ENCODE measurements at places on chromosomes 11 and 22.

DNA sequence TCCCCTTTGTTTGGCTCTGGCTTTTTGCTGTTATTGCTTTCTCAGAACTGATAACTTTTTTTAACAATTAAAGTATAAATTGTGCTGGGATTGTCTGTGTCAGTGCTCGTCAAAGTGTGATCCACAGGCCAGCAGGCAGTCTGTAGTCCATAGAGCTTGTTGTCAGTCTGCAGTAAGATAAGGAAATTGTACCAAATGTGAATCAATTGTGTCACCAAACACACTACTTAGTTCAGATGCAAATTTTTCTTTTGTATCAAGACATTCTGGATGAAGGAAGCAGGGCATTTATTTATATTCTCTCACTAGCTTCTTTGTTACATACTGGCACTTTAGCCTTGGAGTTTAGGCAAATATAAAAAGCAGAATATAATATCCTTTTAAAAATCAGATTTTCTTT is 121.0 kb downstream of the WNT11 start:
- no peak for DNase-seq

- no peak for DNase-seq
Measured at GRCh38 chr11:61650781-61651571, 29.2 kb upstream of the DAGLA start.

DNA sequence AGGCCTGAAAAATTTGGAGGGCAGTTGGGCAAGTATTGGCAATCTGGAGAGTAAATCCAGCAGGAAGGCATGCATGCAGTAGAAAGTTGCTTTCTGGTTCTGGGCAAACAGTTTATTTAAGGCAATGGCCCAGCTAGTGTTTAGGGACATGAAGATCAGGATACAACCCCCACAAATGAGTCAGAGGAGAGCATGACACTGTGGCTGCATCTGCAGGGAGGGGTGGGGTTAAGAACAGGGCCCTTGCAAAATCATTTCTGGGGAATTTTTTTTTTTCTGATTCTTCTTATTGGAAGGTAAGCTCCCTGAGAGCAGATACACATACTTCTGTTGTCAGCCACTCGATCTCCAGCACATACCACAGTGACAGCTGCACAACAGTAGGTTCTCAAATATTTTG is 61.1 kb downstream of the FDX1 start:
- DNase-seq = peak; percentile 66

DNA sequence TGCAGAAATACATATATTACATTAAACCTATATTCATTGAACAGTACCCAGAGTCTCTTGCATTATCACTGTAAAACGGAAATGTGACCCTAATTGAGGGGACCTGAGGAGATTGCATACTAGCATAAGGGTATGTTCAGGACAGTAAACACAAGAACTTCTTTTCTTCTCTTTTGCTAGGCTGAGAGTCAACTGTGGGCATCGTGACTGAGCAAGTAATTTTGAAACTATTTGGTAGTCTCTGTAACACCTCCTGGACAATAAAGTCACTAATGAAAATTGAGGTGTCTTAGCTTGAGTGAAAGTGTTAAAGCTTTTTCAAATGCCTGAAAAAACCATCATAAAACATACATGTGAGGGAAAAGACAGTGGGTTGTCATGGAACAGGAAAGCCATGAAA is 90.9 kb downstream of the PDHX start:
- DNase-seq = no peak

DNA sequence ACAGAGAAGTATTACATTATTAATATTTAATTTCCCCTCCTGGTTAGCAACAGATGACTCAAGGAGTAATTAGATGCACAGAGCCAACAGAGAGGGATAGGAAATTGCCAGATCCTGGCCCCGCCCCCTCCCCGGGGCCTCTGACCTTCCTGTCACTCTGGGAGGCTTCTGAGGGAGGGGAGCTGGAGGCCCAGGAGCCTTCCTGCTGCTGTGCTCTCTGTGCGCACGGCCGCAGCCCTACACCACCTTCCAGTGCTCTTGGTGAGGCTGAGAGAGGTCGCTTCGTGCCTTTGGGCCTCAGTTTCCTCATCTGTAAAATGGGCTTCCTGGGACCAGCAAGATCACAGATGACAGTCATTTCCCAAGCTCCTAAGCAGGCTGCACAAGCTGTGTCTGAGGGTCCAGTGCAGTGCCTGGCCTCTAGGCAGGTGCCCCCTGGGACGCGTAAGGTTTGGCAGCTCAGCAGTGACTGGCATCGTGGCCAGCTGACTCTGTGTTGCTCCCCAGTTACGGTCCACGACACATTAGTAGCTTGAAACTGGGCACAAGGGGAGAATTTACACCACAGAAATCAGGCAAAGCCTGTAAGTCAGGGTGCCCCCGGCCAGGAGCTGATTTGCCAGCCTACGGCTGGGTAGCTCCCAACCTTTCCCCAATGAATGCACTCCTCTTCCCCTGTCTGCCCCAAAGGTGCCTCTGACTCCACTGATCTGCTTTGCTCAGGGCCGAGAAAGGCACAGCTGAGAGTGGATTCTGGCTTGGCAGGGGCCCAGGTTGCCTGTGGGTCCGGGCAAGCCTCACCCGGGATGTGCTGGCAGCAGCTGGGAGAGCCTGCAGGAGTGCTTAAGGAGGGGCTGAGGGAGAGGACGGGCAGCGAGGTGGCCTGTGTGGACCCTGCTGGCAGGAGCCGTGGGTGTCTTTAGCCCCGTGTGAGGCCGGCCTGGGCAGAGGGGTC is 2.3 kb downstream of the ADORA2A start:
- no peak for DNase-seq

GRCh38 chr11:10091314-10092045 is 202.5 kb downstream of the SBF2 start:
- no peak for DNase-seq

DNA sequence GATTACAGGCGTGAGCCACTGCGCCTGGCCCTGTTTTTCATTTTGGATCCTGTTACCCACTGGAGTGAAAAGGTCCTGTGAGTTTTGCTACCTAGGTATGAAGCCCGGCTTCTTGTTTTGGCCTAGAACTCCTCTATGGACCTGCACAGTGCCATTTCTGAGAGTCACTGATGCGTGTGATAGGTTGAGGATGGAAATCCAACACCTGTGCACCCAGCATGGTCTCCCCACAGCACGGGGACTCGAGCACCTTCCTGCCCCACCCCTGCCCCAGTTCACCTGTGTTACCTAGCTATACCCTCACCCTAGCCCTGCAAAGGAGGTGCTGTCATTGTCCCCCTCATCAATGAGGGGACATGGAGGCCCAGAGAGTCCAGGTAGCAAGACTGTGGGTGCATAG is 5.1 kb downstream of the FBLN1 start:
- DNase-seq = no peak

DNA sequence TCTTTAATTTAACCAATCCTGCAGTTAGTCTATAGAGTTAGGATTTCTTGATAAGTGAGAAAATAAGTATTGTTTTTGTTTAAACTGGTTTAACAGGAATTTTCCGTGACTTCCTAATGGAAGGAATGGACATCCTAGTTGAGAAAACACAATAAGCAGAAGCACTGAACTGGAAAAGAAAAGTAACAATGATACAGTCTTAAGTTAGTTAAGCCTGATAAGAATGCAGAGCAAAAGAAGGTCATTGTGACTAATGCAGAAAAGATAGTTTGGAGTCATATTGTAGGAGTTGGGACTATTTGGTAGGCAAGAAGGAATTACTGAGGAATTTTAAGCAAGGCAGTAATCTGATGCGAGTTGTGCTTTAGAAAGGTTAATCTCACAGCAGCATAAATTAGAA is 11.7 kb downstream of the RNF141 start:
- DNase-seq = peak; percentile 38

GRCh38 chr11:2190657-2191471 is 19.2 kb upstream of the TH start:
- no peak for DNase-seq

DNA sequence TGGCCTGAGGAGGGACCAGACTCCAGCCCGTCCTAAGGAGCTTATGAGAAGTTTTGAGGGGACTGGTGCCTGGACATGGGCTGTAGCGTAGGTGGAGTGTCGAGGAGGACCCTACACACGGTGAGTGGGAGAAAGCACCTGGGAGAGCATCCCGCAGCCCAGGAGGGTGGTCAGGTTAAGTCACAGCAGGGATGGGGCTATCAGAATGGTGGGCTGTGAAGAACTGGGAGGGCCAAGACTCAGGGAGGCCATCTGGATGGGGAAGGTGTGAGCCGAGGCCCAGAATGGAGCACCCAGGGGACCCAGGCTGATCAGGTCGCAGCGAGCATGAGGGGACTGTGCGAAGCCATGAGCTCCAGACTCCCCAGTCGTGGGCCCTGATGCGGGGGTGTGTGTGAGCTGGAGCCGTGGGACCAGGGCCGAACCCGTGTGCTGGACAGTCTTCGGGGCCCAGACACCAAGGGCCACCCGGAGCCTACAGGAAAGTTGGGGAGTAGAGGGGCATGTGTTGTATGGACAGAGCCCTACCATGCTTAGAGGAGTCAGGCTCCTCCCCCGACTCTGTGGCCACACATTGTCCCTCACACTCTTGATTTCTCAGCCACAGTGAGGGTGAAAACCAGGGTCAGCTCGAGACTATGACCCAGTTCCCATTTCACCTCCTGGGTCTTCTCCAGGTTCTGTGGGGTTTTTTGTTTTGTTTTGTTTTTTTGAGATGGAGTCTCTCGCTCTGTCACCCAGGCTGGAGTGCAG is 54.3 kb downstream of the BCR start:
- no peak for DNase-seq

- peak; percentile 1 for DNase-seq
Measured at GRCh38 chr11:105870516-105871113, 151.4 kb downstream of the MSANTD4 start.

DNA sequence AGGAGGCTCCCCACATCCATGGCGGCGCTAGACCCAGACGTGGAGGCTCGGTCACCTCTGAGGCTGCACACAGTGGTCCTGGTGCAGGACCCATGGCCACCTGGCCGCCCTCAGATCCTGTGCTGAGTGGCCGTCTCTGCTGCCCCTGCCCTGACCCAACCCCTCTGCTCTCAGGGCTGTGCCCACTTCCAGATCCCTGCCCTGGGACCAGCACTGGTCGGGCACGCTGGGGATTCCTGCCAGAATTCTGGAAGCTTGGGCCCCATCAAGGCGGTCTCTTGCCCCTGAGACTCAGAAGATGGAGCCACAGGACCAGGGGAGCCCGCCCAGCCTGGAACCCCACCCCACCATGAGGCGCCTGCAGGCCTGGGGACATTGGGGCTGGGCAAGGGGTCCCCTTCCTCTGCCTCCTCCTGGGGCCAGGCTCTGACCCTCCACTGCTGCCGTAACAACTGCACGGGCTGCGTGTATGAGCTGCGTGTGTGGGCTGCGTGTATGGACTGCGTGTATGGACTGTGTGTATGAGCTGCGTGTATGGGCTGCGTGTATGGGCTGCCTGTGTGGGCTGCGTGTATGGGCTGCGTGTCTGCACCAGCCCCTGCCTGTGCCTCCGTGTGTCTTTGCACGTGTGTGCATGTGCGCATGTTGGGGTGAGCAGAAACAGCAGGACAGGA is 48.7 kb downstream of the IGLL1 start:
- DNase-seq = no peak

DNA sequence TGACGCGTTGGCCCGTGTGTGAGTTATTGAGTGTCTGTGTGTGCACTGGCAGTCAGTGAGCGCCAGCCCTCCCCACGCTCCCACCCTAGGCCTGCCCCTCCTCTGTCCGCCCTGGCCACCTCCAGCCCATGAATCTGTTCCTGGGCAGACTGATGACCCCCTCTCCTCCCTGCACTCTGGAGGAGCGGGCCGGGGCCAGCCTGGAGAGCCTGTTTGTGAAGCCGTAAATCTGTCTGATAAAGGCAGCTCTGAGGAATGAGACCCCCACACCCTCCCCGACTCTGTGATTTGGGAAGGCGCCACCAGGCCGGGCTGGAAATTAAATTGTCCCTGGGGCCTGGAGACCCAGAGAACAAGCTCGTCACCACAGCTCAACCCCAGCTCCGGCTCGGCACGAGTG is 8.6 kb downstream of the TSSC4 start:
- DNase-seq = no peak

- DNase-seq = peak; percentile 82
Measured at GRCh38 chr22:29821291-29822016, 16.6 kb downstream of the ASCC2 start.

DNA sequence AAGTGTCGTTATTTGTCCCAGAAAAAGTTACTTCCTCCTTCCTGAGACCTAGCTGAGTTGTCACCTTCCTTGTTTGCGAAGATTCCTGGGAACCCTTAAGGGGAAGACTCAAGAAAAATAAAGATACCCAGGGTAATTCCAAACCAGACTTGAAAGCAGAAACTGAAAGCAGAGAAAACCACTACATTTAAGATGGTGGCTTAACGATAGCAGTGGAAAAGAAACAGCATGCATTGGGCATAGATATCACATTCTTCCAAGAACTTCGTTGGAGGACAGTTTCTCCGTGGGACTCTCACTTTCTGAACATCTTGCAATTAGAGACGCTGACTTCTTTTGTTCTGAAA is 89.1 kb downstream of the FAM76B start:
- no peak for DNase-seq

DNA sequence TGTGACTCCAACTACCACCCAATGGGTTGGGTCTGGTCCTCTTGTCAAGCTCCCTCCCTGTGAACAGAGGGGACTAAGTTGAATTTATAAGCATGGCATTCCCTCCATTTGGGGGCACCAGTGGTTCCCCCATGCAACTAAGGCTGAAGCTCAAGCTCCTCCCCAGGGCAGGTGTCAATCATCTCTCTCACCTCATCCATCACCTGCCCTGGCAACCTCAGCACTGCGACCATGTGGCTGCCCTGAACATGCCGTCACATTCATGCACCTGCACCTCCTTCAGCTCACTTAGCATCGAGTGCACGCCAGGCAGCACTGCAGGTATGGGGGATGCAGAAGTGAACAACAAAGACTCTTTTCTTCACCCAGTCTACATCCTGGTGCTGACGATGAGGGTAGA is 799.3 kb downstream of the TBC1D22A start:
- DNase-seq = no peak

GRCh38 chr11:69044111-69045013 is 4.4 kb upstream of the TPCN2 start:
- peak; percentile 84 for DNase-seq

DNA sequence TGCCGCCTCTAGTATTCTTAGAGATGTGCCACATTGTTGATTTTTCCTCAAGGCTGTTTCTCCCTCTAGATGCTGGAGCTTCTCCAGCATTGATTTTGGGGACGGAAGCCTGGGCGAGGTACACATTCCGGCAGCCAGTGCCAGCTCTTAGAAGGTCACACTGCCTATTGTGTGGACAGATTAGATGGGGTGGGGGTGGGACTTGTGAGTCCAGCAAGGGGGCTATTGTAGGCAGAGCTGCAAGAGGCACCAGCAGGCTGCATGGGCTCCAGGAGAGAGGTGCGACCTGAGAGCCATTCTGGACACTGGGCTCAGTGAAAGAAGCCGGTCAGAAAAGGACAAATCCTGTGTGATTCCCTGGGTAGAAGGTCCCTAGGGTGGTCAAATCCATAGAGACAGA is 12.4 kb downstream of the C11orf21 start:
- no peak for DNase-seq

- no peak for DNase-seq
Measured at GRCh38 chr11:45834298-45834756, 12.9 kb upstream of the CRY2 start.

GRCh38 chr11:33790040-33790439 is 15.7 kb upstream of the FBXO3 start:
- DNase-seq = no peak

- DNase-seq = no peak
Measured at GRCh38 chr22:46862418-46863324, 100.2 kb downstream of the TBC1D22A start.

GRCh38 chr11:18452927-18453326 is 2.7 kb upstream of the LDHAL6A start:
- DNase-seq = peak; percentile 12

- DNase-seq = no peak
Measured at GRCh38 chr11:36241497-36241896, 47.7 kb downstream of the COMMD9 start.

GRCh38 chr11:64058494-64058893 is 22.8 kb downstream of the FLRT1 start:
- DNase-seq = no peak

Measured in fibroblast of skin of scalp (primary cell).